Inflammatory macrophage treated with lipopolysaccharide for 4 hours (primary cell): ENCODE measurements at places on chromosomes 4 and X.

- DNase-seq: no peak
Measured at GRCh38 chr4:13892739-13893105, 265.2 kb upstream of the BOD1L1 start.

GRCh38 chrX:72714478-72714916 is 391 bp upstream of the PHKA1 start:
- DNase-seq: peak; percentile 14

DNA sequence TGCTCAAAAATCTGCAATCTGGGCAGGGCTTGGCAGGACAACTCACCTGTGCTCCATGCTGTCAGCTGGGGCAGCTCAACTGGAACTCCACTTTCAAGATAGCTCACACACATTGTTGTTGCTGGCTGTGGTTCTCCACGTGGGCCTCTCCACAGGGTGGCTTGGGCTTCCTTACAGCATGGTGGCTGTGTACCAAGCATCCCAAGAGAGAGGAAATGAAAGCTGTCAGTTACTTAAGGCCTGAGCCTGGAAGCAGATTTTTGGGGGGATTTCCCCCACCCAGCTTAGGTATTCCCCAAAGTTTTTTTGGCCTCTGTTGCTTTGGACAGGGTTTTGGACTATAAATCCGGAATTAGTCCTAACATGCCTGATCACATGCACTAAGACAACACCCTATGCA is 81.0 kb downstream of the BCOR start:
- DNase-seq: peak; percentile 51

DNA sequence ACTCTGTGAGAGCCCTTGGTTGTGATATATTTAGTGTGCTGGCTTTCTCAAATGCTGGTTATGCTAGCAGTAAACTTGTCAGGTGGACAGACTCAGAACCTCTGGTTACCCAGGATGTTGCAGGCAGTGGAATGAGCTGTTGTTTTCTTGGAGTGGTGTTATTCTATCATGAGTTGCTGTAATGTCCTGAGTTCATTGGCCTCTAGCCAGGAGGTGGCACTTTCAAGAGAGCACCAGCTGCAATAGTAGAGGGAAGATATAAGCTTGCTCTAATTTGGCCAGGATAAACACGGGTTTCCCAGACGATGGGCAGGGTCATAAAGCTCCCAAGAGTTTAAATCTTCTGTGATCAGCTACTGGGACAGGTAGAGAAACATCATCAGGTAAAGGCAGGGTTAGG is 95.0 kb upstream of the UBQLN2 start:
- no peak for DNase-seq

DNA sequence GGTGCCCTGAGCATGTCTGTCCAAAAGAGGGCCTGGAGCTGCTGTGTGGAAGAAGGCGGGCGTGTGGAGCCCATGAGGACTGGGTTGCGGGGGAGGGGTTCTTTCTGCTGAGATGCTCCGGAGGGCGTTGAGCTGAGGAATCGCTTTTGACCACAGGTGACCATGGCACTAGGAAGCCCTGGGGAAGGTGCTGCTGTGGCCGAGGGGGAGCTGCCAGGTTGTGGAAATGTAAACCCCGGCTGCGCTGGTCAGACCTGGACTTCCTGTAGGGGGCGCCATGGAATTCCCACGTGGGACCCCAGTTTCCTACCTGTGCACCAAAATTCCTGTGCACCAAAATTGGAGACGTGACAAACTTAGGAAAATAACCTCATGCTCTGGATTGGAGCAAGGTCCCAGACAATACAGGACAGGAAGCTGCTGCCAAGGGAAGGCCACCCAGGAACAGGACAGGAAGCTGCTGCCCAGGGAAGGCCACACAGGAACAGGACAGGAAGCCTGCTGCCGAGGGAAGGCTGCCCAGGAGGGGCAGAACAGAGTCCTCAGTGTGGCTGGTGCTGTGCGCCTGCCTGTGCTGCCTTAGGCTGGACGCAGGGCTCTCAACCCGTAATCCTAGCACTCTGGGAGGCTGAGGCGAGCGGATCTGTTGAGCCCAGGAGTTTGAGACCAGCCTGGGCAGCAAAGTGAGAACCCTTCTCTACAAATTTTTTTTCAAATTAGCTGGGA is 28.4 kb upstream of the UVSSA start:
- no peak for DNase-seq

- no peak for DNase-seq
Measured at GRCh38 chr4:161856711-161857326, 307.0 kb downstream of the FSTL5 start.

GRCh38 chr4:53818104-53818503 is 226.8 kb upstream of the LNX1 start:
- DNase-seq: no peak

GRCh38 chrX:39528161-39528916 is 569.4 kb downstream of the BCOR start:
- no peak for DNase-seq

DNA sequence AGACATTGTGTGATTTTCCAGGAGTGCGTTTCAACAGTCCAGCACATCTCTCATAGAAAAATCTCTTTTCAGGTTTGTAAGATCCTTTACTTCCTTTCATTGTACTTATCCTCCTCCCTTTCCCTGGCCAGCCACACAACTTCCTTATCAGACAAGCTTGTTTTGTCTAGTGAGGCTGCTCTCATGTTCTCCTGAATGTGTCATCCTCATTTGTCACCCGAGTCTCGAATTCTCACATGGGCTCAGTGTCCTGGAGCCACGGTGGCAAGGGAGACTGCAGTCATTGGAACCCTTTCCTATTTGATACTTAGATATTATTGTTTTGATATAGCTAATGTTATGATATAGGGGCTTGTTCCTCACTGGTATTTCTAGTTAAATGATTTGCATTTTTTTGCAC is 16.9 kb downstream of the SYNPO2 start:
- peak; percentile 32 for DNase-seq

DNA sequence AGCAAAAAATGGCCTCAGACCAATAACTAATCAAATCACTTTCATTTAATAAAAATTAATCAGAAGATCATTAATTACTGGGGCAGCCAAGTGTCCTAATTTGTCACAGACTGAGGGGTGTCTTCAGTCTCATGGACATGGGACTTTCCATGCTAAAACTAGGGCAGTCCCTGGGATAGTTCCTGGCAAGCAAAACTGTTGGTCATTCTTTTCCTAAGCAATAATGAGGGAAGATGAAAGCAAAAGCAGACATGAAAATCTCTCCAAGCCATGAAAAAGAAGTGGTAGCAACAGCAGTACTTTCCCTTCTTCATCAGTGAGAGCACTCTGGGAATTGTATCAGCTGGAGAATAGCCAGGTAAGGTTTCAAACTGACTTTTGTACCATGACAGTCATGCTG is 3.7 kb upstream of the ANTXR2 start:
- peak; percentile 87 for DNase-seq

GRCh38 chrX:545452-545885 is 85.1 kb upstream of the SHOX start:
- DNase-seq: no peak

GRCh38 chrX:47218920-47219815 is 687 bp downstream of the CDK16 start:
- peak; percentile 47 for DNase-seq

- DNase-seq: no peak
Measured at GRCh38 chrX:42399632-42400024, 378.3 kb downstream of the PPP1R2C start.

GRCh38 chrX:135384161-135384836 is 37.4 kb upstream of the SMIM10L2A start:
- DNase-seq: no peak

GRCh38 chr4:61373901-61374440 is 173.8 kb downstream of the ADGRL3 start:
- no peak for DNase-seq

- DNase-seq: peak; percentile 88
Measured at GRCh38 chr4:82652062-82652461, 90.3 kb upstream of the TMEM150C start.

GRCh38 chr4:153616006-153616555 is 68.0 kb upstream of the TLR2 start:
- no peak for DNase-seq

DNA sequence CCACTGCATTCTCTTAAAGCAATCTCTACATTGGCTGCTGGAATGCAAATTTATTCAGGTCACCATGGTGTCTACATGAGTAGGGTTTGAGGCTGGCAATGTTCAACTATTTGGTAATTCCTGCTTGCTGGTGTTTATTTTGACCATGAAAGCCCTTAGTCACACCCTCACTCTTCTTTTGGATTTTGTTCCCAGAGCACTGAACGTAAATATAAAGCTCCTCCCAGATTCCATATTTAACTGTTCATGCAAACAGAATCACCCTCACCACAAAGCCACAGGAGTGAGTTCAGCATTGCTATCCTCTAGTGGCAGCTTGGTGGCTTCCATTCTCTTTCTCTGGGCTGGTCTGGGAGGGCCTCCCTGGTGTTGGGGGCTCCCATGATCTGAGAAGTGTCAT is 82.8 kb downstream of the LNX1 start:
- no peak for DNase-seq

DNA sequence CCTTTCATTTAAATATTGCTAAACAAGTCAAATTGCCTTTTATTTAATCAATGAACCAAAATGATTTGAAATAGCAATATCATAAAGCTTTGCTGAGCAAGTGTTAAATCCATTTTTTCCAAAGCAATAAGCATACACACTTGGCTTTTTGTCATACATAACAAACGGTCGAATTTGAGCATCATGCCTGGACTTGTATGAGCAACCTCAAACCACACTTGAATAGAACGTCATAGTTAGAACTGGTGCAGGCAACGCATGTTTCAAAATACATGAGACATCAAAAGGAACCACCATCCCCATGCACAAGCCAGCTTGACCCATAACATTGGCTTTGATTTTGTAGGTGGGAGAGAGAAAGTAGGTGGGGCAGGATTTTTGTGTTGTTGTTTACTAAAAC is 812.3 kb upstream of the FRG1 start:
- DNase-seq: no peak

DNA sequence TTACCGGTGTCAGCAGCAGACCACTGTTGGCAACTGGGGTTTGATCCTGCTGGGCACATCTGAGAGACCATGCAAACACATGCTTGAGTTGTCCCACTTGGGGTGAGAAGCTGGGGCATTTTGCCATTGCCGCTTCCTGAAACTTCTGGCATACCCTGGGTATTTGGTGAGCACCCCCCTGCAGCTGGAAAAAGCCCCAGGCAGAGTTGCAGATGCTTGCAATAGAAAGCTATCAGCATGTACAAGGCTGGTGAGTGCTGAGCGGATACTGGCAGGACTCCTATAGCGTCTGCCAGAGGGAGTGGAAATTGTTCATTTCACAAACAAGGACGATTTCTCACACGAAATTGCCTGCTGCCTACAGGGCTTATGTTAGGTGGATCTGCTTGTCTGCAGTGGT is 32.3 kb downstream of the SUPT20HL1 start:
- DNase-seq: no peak

GRCh38 chrX:133364196-133364595 is 51.1 kb downstream of the GPC4 start:
- no peak for DNase-seq

DNA sequence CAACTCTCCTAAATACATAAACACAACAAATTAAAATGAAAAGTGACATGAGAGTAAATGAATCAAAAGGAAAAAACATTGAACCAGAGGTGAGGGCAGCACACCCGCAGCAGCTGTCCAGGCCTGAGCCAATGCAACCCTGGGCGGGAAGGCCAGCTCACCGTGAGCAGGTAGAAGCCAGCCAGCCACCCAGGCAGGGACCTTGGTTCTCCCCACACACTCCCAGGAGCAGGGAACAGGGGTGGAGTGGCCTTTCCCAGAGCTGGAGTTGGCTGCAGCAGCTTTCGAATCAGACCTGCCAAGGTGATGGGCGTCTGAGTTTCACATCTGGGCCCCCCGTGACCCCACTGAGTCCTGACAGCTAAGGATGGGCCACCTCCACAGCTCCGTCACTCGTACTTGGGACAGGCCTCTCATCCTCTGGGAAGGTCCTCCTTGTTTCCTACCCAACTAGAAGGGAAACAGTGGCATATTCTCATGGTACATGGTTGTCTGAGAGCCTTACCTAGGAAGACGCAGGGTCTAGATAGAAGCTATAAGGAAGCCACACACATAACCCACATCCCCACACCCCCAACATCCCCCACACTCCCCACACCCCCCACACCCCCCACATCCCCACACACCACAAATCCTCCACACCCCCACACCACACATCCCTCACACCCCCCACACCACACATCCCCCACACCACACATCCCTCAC is 172.2 kb downstream of the DCLK2 start:
- DNase-seq: no peak

- DNase-seq: no peak
Measured at GRCh38 chr4:87354168-87355102, 31.8 kb upstream of the HSD17B13 start.

- no peak for DNase-seq
Measured at GRCh38 chr4:104532677-104533076, 38.0 kb upstream of the CXXC4 start.
